ENCODE measurements at places on chromosomes 5 and 9. TPM values are rescaled to one million over a fixed set of nuclear protein-coding genes. Genes with fewer than 3 reads are reported as not detected.
A peak's percentile ranks its signal among the peaks of the same experiment; 100 is the strongest.

GRCh38 chr5:98909363-98909762, 19.4 kb downstream of the CHD1 start:
- H3K4me1 ChIP-seq, result peaks cover 7% of the 10 kb centered on the region
- H3K36me3 ChIP-seq, result no peaks in the 10 kb centered on the region
- no peak overlapping the region for H3K27ac ChIP-seq
- DNase-seq, result no peak
- no peak overlapping the region for H3K4me3 ChIP-seq

GRCh38 chr9:23555851-23556250, 270.2 kb downstream of the ELAVL2 start:
- no peaks in the 10 kb centered on the region for H3K27me3 ChIP-seq
- no peak for DNase-seq
- no peak overlapping the region for H3K27ac ChIP-seq
- no peaks in the 10 kb centered on the region for H3K36me3 ChIP-seq
- H3K4me1 ChIP-seq, result peaks cover 15% of the 10 kb centered on the region
- H3K4me3 ChIP-seq, result no peak overlapping the region

GRCh38 chr5:34475249-34475966, 180.7 kb upstream of the RAI14 start:
- no peaks in the 10 kb centered on the region for H3K36me3 ChIP-seq
- no peaks in the 10 kb centered on the region for H3K4me1 ChIP-seq
- no peak overlapping the region for H3K4me3 ChIP-seq
- H3K27me3 ChIP-seq, result no peaks in the 10 kb centered on the region
- H3K27ac ChIP-seq, result no peak overlapping the region

GRCh38 chr9:124675261-124676158, 95.6 kb downstream of the NR6A1 start:
- no peaks in the 10 kb centered on the region for H3K27me3 ChIP-seq
- H3K4me1 ChIP-seq, result peaks cover 28% of the 10 kb centered on the region
- H3K4me3 ChIP-seq, result no peak overlapping the region
- no peak overlapping the region for H3K27ac ChIP-seq
- DNase-seq, result no peak
- H3K36me3 ChIP-seq, result no peaks in the 10 kb centered on the region

DNA sequence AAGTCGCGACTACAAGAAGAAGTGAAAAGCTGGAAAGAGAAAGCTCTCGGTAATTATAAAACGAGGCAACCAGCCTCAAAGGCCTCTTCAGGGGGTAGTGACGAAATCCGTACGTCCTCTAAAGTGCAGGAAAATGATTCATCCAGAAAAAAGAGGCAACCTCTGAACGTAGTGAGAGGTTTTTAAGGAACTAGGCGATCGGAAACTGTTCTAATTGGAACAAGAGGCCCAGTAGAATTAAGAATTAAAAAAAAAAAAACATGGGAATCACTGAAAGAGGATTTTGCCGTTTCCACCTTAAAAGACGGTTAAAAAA, 1.0 kb downstream of the CSNK1A1 start:
- no peaks in the 10 kb centered on the region for H3K27me3 ChIP-seq
- peak overlapping the region; percentile 97 for H3K27ac ChIP-seq
- H3K4me1 ChIP-seq, result peaks cover 11% of the 10 kb centered on the region
- peak overlapping the region; percentile 92 for H3K4me3 ChIP-seq
- DNase-seq, result no peak
- peaks cover 24% of the 10 kb centered on the region for H3K36me3 ChIP-seq

DNA sequence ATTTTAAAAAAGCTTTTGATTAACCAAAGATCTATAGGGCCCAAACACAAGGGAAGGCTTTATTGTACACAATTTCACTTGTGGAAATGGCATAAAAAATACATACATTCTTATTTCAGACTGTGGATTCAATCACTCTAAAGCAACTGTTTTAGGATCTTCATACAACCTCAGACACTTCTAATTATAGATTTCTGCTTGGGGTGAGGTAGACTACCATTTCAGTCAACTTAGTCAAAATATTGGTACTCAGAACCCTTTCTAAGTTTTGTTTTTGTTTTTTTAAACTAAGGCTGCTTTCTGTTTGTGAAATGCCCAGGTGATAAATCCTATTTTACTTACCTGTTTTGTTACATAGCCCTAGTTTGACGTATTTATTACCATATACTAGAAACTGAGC, 284.5 kb upstream of the RASA1 start:
- no peak for DNase-seq
- H3K36me3 ChIP-seq, result no peaks in the 10 kb centered on the region
- H3K27ac ChIP-seq, result no peak overlapping the region
- H3K27me3 ChIP-seq, result no peaks in the 10 kb centered on the region
- H3K4me3 ChIP-seq, result no peak overlapping the region

DNA sequence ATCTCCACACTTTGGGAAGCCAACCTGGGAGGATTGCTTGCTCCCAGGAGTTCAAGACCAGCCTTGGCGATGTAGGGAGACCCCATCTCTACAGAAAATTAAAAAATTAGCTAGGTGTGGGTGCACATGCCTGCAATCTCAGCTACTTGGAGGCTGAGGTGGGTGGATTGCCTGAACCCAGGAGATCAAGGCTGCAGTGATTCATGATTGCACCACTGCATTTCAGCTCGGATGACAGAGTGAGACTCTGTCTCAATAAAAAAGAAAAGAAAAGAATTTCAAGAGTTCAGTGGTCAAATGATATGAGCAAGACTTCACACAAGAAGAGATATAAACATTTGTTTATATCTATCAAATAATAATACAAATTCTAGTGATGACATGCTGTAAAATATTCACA, 23.0 kb upstream of the MTAP start:
- DNase-seq, result peak; percentile 47
- no peaks in the 10 kb centered on the region for H3K36me3 ChIP-seq
- peaks cover 26% of the 10 kb centered on the region for H3K27me3 ChIP-seq
- no peaks in the 10 kb centered on the region for H3K4me1 ChIP-seq
- no peak overlapping the region for H3K27ac ChIP-seq
- no peak overlapping the region for H3K4me3 ChIP-seq

DNA sequence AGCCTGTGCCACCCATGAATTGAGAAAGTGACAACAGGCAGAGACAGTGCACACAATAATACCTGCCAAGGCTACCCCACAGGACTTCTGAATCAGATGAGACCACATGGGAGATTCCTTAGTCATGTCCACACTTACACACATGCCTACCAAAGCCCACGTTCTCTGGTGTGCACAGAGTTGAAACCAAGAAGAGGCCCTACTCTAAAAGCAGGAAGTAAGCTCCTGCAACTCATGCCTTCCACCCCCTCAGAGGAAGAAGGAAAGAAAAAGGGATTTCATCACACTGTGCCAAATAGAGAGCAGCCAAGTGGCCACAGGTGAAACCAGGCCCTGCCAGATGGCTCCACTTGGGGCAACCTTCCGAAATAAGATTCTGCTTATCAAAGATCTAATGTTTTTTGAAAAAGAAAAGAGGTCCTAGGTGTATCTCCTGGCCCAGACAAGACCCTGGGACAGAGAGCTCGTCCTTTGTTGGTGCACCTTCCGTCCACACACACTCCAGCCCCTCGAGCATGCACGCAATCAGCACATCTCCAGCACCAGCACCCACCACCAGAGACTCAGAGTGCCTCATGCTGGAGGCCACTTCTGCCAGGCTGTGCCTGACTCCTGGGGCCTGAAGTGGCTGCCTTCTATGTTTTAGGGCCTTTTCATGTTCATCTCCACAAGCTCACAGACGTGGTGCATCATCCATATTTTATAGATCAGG, 114.6 kb upstream of the SPOCK1 start:
- H3K27ac ChIP-seq, result no peak overlapping the region
- no peaks in the 10 kb centered on the region for H3K27me3 ChIP-seq
- H3K4me1 ChIP-seq, result no peaks in the 10 kb centered on the region
- peak; percentile 28 for DNase-seq
- no peak overlapping the region for H3K4me3 ChIP-seq

GRCh38 chr5:135635451-135635850, 56.7 kb upstream of the CXCL14 start:
- H3K27ac ChIP-seq, result no peak overlapping the region
- no peaks in the 10 kb centered on the region for H3K36me3 ChIP-seq
- no peaks in the 10 kb centered on the region for H3K4me1 ChIP-seq

DNA sequence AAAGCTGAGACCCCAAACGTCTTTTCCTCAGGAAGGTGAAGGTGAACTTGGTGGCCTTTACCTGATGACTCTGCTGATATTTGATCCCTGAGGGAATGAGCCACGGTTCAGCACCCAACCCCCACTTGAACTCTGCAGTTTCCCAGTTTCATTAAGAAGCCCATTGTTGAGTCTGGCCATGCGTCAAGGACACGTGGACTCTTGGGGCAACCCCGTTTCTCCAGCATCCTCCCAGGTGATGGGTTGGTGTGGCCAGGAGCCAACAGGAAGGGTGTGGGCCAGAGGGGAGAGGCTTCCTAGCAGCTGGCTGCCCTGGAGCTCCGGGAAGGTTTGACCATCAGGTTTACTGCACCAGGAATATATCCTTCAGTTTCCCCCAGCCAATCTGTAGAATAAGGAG, 59.5 kb upstream of the GNE start:
- peaks cover 6% of the 10 kb centered on the region for H3K4me1 ChIP-seq
- no peak overlapping the region for H3K27ac ChIP-seq

- H3K4me1 ChIP-seq, result no peaks in the 10 kb centered on the region
- no peak overlapping the region for H3K4me3 ChIP-seq
- no peak overlapping the region for H3K27ac ChIP-seq
- H3K36me3 ChIP-seq, result no peaks in the 10 kb centered on the region
Observed at GRCh38 chr5:76816110-76816831, 2.6 kb upstream of the F2RL1 start.

GRCh38 chr9:133945314-133945975, 46.7 kb downstream of the VAV2 start:
- no peak overlapping the region for H3K4me3 ChIP-seq
- peaks cover 5% of the 10 kb centered on the region for H3K4me1 ChIP-seq
- no peaks in the 10 kb centered on the region for H3K27me3 ChIP-seq
- no peak overlapping the region for H3K27ac ChIP-seq

DNA sequence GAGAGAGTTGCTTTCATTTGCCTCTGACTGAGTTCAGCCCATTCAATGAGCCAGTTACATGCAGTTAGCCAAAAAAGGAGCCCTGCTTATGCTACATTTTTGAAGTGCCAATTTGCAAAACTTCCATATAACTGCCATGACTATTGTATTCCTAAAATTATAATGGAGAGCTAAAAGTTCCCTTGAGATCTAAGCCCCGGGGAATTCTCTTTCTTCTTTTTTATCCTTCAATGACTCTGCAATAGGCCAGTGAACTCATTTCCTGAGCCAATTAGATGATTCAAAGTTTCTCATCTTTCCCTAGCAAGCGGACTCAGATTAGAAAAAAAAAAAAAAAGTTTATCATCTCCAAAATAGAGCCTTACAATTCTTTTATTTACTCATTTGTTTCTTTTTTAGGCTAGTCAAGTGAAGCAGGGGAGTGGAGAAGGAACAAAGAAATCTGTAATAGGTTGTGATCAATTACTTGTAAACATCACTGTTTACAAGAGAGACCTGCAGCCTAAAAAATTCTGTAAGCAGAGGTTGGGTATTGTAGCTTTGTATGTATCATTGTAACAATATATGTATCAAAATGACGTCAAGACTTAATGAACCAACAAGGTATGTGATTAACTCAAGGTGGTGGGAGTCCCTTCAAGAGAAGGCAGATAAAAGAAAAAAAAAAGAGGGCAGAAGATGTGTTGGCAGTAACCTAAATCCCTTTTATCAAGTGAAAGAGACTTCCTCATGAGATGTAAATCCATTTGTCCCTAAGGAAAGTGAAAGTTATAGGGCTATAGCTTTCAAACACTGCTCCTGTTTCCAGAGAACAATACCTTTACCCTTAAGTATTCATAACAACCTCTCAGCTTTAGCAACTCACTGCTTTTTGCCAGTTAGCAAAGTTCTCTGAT, 48.7 kb upstream of the HOMER1 start:
- H3K4me3 ChIP-seq, result no peak overlapping the region
- H3K36me3 ChIP-seq, result no peaks in the 10 kb centered on the region
- H3K27ac ChIP-seq, result no peak overlapping the region
- no peaks in the 10 kb centered on the region for H3K27me3 ChIP-seq

GRCh38 chr9:37311938-37312708, 110.4 kb upstream of the GRHPR start:
- no peak overlapping the region for H3K4me3 ChIP-seq
- H3K27me3 ChIP-seq, result no peaks in the 10 kb centered on the region
- no peaks in the 10 kb centered on the region for H3K36me3 ChIP-seq
- no peaks in the 10 kb centered on the region for H3K4me1 ChIP-seq

- H3K27ac ChIP-seq, result no peak overlapping the region
- no peaks in the 10 kb centered on the region for H3K36me3 ChIP-seq
- H3K4me1 ChIP-seq, result peaks cover 19% of the 10 kb centered on the region
- DNase-seq, result no peak
Observed at GRCh38 chr9:20558566-20559016, 63.7 kb downstream of the MLLT3 start.

DNA sequence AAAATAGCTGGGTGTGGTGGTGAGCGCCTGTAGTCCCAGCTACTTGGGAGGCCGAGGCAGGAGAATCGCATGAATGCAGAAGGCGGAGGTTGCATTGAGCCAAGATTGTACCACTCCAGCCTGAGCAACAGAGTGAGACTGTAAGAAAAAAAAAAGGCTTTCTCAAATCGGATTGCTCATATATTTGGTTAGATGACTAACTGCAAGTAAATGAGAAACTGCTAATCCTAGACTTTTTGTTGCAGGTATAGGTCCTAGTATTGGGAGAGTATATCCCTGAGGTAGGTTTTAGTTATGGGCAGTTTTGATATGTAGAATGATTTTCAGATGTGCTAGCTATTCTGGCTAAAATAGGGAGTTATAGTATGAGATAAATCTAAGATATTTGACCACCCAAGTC, 944.8 kb downstream of the DNAH5 start:
- no peaks in the 10 kb centered on the region for H3K27me3 ChIP-seq
- no peaks in the 10 kb centered on the region for H3K4me1 ChIP-seq
- H3K4me3 ChIP-seq, result no peak overlapping the region
- no peaks in the 10 kb centered on the region for H3K36me3 ChIP-seq
- DNase-seq, result no peak

The DNAH5 gene
- under 0.01 TPM for total RNA-seq

The NTNG2 gene
- total RNA-seq, result 3.5 TPM

The PRR16 gene
- total RNA-seq, result 2.3 TPM

The ECM2 gene
- not detected for total RNA-seq

The TAF11L10 gene
- not detected for total RNA-seq

The PDGFRB gene
- total RNA-seq, result 4.2 TPM

The CMBL gene
- 1.3 TPM for total RNA-seq

Data from cardiac muscle cell (in vitro differentiated cells and primary cell).